ENCODE measurements at places on chromosomes 2 and 18. TPM values are rescaled to one million over a fixed set of nuclear protein-coding genes. Genes with fewer than 3 reads are reported as not detected.

The POLE4 gene
- total RNA-seq: 20.7 TPM

DNA sequence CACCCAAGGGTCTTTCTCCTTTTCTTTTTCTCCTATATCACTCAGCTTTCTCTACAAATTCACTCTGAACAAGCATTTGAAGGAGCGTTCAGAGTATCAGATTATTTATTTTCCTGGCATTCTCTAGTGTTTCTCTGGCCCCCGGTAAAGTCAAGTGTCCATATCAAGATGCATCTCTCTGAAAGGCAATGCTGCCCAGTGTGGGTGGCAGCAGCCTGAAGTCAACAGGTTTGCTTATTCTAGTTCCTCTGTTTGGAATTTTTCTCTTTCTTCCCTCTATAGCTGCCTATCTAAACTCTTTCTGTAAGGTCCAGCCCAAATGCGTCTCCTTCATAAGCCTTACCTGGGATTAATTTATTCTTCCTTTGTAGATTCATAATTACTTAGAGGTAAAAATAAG is 526.2 kb upstream of the TNP1 start:
- H3K4me1 ChIP-seq: peaks cover 3% of the 10 kb centered on the region
- no peak overlapping the region for H3K27ac ChIP-seq
- no peak for DNase-seq
- H3K36me3 ChIP-seq: no peaks in the 10 kb centered on the region
- no peaks in the 10 kb centered on the region for H3K27me3 ChIP-seq

- H3K4me3 ChIP-seq: no peak overlapping the region
- no peak for DNase-seq
- peaks cover 21% of the 10 kb centered on the region for H3K4me1 ChIP-seq
- H3K36me3 ChIP-seq: no peaks in the 10 kb centered on the region
Measured at GRCh38 chr2:70738159-70738558, 29.8 kb downstream of the ADD2 start.

DNA sequence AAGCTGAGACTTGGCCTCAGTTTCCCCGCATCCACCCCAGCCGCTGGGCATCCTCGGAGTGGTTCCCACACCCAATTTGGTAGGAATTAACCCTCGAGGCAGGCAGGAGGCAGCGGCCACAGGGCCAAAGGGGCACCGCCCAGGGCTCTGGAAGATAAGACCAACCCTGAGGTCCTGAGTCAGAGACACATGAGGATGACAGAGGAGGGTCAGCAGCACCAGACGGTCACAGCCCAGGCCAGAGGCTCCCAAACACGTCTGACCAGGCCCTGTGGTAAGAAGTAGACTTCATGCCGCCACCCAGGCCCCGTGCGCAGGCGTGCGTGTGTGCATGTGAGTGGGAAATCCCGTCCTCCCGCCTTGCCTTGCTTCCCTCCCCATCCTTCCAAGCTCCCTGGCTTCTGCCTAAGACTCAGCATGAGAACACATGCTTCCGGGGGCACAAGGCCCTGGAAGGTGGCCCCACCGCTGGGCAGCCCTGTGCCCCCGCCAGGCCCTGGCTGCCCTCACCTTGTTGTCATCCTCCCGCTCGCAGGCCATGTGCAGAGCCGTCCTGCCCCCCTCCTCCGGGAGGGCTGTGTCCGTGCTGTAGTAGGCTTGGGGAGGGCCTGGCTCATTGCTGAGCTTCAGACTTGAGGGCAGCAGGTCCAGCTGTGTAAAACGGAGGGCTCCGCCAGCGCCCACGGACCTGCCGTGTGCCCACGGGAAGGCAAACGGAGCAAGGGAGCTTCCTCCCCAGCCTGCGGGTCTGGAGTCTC is 46.3 kb downstream of the ANKMY1 start:
- no peaks in the 10 kb centered on the region for H3K4me1 ChIP-seq
- DNase-seq: no peak
- no peak overlapping the region for H3K4me3 ChIP-seq
- H3K36me3 ChIP-seq: peaks cover 46% of the 10 kb centered on the region
- no peak overlapping the region for H3K27ac ChIP-seq
- H3K27me3 ChIP-seq: no peaks in the 10 kb centered on the region

DNA sequence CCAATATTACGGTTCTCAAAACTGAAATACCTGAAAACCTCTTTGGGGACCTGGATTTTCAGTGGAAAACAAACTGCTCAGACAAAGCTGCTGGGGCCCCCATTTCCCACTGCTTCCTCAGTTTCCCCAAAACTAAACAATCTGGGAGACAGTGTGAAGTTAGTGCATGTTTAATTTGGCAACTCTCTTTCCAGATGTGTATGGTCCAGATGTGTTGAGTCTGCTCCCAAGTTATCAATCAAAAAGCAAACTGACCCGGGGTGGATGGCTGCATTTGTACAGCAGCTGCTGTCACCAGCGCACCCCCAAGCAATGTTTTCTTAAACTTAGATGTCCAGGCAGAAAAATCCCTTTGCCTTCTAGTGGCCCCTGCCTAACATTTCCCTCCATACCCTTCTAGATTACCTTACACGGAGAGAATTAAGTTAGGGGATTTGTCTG is 136.9 kb downstream of the COPS8 start:
- H3K4me1 ChIP-seq: no peaks in the 10 kb centered on the region
- no peaks in the 10 kb centered on the region for H3K27me3 ChIP-seq
- no peak for DNase-seq
